ENCODE measurements at places on chromosomes 16 and 17.

DNA sequence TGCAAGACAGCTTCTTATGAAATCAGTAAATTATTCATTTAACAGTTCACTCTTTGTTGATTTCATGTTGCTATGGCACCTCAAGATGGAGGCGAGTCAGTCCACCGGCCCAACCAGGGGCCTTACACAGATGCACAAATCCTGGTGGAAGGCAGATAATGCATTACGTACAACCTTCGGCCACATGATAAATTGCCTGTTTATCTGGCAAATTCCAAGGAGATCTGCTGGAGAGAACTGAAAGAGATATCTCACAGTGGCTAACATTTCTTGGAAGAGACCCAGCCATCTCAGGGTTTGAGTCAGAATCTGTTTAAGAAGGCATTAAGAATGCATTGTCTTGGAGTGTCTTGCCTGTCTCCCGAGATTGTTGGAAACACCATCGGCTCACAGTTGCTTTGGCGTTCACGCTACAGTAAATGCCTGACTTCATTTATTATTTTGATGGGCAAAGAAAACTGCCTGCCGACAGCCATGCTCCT is 225.6 kb downstream of the MSI2 start:
- DNase-seq: peak; percentile 85

DNA sequence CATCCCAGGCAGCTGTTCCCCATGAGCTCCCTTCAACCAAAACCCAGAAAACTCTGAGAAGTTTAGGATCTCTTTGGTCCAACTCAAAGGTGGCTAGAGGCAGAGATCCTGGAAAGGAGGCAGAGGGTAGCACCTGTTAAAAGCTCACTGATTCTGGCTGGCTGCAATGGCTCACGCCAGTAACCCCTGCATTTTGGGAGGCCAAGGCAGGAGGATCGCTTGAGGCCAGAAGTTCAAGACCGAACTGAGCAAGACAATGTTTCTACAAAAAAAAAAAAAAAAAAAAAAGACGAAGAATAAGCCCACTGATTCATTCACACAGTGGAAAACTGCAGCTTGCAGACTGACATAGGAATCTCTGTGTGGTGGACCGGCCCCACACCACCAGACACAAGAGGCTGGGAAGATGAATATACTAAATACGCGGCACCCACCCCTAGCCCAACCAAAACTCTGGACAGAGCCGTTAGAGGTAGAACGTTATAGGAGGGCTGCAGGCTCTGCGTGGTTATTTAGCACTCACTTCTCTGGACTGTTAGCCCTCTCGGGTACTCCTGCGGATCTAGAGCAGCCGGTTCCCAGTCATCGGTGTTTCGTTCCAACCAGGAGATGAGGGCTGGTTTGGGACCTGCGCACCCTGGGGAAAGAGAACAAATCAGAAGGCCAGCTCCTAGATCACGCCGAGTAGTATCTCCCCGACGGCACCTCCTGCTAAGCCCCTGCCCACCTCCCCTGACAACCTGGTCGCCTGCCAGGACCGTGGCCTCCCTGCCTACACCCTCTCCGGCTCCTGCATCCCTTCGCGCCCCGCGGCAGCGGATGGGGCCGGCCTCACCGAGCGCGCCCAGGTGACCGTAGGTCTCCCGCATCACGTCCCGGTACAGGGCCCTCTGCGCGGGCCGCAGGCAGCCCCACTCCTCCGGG is 925 bp downstream of the ZNF689 start:
- DNase-seq: no peak

- DNase-seq: no peak
Measured at GRCh38 chr16:80725566-80726162, 78.7 kb downstream of the CDYL2 start.

- DNase-seq: no peak
Measured at GRCh38 chr17:39236450-39236927, 10.7 kb upstream of the STAC2 start.

- no peak for DNase-seq
Measured at GRCh38 chr16:88716601-88717001, 10.3 kb downstream of the CTU2 start.

- peak; percentile 56 for DNase-seq
Measured at GRCh38 chr16:11354733-11355574, 9.7 kb downstream of the RMI2 start.

GRCh38 chr17:353213-353837 is 718 bp upstream of the RPH3AL start:
- no peak for DNase-seq

- DNase-seq: no peak
Measured at GRCh38 chr16:11016993-11017392, 72.6 kb downstream of the CLEC16A start.

DNA sequence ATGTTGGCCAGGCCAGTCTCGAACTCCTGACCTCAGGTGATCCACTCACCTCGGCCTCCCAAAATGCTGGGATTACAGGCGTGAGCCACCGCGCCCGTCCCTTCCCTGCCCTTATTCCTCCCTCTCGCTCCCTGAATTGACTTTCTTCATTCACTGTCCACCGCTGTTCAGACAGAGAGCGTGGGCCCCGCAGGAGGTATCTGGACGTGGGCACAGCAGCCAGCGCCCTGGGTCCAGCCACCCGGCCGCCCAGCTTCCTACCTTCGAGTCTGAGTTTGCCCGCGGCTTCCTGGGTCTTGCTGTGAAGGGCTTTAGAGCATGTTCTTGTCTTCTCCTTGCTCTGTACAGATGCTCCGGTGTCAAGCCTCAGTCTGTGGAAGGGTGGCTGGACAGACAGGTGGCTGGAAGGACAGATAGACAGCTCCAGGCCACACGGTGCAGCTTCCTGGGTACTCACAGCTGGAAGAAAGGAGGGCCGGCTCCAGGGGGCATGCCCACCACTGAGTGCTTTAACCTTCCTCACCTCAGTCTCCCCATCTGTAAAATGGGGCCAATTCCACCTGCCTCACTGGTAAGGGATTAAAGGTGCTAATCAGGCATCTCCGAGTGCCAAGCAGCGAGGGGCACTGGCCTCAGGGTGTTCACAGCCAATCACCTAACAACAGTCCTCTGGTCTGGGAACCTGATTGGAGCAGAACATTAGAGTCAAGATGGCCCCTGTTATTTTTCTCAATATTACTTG is 13.6 kb downstream of the RHBDF2 start:
- DNase-seq: no peak

GRCh38 chr17:73950593-73950914 is 252.9 kb upstream of the RPL38 start:
- DNase-seq: no peak

DNA sequence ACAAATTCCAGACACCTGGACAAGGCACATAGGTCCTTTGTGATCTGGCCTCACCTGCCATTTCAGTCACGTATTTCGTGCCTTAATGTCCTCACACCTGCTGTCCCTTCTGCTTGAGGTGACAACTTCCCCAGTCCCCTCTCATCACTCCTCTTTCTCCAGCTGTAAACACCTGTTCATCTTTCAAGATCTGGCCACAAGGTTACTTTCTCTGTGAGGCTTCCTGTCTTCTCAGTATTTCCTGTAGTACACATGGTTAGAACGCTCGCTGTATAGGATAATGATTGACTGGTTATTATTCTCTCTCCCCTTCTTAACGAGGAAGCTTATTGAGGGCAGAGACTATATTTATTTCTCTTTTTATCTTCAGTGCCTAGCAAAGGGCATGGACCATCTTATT is 74.5 kb upstream of the PMFBP1 start:
- DNase-seq: no peak

DNA sequence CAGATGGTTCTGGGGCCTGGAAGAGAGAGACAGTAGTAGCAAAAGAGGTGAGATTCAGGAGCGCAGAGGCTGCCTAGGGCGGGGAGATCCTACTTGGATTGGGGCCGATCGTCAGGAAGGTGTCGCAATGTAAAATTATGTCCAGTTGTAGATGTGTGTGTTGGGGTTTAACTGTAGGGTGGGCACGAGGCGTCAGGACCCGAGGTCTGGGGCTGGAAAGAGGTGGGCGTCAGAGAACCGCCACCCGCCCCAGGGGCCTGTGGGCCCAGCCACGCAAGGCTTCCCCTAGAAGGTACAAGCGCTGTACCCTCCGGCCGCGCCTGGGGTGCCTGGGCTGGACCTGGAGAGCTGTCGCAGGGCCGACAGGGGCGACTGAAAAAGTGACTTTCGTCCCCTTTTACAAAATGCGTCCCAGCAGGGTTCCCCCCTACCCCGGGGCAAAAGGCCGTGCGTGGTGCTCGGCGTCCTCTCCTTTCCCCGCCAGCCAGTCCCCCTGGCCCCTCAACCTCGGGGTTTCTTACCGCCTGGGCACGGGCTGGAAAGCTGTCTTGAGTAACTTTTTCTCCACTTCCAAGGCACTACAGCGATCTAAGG is 2.8 kb downstream of the IRX3 start:
- peak; percentile 54 for DNase-seq

GRCh38 chr17:44307387-44308186 is 814 bp upstream of the RUNDC3A start:
- DNase-seq: peak; percentile 89

GRCh38 chr17:82213251-82214011 is 789 bp upstream of the CCDC57 start:
- DNase-seq: peak; percentile 86

DNA sequence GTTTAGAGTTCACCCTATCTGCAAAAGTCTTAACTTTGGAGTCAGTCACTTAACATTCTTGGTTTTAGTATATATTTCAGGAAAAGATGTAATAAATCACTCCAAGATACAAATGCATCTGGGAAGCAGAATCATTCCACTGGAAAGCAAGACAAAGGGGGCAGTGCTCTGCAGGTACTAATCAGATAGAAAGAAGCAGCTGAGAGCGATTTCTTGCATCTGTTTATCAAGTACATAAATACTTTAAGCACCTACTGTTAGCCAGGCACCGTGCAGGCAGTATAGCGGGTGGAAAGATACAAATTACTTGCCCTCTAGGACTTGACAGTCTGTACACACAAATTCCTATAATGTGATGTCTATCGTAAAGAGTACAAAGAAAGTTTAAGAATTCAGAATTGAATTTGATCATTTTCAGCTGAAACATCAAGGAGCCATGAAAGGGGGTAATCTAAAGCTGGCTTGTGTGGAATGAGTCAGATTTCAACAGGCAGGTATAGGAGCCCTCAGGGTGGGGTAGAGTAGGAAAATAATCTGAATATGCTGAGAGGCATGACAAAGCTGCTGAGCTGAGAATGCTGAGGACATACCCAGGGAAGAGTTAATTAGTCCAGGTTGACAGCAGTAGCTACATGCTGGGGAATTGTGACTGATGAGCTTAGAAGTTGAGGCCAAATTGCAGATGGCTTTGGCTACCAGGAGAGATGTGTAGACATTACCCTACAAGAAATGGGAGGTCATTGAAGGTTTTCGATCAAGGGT is 110.2 kb downstream of the CA10 start:
- no peak for DNase-seq

DNA sequence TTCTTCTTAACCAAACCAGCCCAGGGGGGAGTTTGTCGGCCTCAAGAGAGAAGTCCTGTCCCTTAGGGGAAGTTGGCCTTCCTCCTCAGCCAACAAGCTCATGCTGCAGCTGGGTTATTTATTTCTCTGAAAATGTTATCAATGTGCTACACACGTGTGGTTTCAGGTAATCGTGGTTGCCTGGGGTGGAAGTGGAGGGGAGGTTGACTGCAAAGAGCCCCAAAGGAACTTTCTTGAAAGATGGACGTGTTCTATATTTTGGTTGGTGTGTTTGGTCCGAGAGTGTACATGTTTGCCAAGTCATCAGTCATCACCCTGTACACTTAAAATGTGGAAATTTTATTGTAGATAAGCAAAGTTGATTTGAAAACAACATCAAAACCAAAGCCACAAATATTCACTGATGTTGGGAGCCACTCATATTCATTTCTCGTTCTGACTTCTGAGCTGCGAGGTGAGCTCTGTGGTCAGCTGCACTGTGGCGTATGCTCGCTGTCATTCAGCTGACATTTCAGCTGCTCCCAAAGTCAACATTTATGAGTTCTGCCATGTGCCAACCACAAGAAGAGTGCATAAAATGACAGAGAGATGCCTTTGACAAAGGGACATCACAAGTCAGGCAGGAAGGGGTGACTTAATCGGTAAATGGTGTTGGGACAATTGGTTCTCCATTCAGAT is 26.5 kb upstream of the ADGRG1 start:
- no peak for DNase-seq

Data from eye (tissue), 1 donor.